ENCODE measurements at places on chromosomes 7 and 10.

DNA sequence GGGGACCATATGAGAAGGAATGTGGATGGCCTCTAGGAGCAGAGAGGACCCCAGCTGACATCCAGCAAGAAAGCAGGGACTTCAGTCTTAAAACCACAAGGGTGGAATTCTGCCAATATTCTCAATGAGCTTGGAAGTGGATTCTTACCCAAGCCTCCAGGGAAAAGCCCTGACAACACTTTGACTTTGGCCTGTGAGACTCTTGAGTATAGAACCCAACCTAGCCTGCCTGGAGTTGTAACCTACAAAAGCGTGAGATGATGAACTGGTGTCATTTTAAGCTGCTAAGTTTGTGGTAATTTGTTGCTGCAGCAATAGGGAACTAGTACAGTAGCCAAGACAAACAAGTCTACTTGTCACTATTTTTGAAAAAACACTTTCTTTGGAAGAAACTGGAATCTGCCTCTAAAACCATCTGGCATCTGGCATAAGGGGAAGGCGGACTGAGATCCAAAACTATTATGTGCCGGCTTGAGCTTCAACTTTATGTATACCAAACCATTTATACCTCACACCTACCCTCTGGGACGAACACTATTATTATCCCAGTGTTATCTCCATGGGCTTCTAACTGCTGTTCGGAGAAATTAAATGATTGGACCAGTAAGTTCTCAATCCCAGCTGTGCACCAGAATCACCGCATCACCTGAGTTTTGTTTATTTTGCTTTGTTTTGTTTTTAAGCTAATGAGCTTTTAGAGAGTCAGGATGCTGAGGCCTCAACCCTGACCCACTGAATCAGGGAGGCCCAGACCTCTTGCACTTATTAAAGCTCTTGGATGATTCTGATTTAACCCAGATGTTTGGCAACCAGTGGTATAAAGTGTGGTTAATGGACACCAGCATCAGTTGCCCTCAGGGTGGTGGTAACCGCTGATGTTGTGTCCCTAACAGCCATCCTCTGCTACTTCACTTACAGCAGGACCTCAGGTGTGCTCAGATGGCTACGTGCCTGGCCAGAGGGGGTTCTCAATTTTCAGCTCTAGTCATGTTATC lies 83.0 kb downstream of the C1GALT1 start:
- no peak for DNase-seq

DNA sequence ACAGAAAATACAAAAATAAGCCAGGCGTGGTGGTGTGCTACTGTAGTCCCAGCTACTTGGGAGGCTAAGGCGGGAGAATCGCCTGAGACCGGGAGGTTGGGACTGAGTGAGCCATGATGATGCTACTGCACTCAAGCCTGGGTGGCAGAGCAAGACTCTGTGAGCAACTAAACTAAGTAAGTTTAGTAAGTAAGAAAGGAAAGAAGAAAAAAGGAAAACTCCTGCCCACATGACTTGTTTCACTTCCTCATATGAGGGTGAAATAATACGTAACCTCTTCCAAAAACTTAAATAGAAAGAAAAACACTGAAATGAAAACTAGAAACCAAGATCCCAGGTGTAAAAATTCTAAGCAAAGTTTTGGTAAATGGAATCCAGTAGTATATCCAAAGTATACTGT lies 79.6 kb downstream of the LARP4B start:
- DNase-seq: no peak

GRCh38 chr7:25238066-25238725 lies 9.9 kb upstream of the NPVF start:
- DNase-seq: no peak

DNA sequence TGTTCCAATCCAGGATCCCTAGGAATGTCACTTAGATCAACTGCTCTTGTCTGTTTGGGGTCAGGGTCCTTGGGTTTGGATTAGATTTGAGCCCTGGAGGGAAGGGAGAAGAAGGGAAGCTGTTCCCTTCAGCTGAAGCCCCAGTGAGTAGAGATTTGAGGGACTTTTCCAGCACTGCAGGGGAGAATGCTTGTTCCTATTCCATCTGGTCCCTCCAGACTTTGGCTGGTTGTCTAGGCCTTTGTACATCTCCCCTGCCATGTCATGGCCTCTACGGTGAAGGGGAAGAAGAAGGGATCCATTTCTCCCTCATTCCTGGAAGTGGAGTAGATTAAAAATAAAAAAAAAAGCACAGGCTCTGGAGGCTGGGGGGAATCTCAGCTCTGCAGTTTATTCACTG lies 11.1 kb downstream of the C10orf62 start:
- no peak for DNase-seq

- no peak for DNase-seq
Observed at GRCh38 chr7:51477323-51477722, 160.7 kb upstream of the COBL start.

GRCh38 chr7:73811760-73812168 lies 19.0 kb upstream of the CLDN4 start:
- no peak for DNase-seq

DNA sequence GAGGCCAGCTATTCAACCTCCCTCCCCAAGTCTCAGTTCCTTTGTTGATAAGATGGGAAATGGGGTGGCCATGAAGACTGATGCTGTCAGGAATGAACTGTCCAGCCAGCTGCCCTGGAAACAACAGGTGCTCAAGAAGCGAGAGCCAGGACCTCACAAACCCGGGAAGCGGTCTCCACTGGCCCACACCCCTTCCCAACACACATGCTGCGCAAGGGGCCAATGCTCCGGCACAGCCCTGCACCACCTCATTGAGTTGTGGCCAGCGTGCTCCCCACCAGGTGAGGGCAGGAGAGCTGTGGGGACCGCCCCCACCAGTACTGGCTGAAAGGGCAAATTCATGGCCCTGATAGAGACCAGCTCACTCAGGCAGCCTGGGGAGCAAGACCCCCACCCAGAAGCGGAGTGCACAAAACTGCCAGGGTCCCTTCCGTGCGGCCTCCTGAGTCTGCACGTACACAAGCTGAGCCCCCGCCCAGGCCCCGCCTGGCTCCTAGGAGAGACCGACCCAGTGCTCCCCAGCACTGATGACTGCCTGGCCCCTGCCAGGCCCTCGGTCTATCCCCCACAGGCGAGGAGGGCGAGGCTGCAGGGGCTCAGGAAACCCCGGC lies 216.6 kb downstream of the MAD1L1 start:
- no peak for DNase-seq

DNA sequence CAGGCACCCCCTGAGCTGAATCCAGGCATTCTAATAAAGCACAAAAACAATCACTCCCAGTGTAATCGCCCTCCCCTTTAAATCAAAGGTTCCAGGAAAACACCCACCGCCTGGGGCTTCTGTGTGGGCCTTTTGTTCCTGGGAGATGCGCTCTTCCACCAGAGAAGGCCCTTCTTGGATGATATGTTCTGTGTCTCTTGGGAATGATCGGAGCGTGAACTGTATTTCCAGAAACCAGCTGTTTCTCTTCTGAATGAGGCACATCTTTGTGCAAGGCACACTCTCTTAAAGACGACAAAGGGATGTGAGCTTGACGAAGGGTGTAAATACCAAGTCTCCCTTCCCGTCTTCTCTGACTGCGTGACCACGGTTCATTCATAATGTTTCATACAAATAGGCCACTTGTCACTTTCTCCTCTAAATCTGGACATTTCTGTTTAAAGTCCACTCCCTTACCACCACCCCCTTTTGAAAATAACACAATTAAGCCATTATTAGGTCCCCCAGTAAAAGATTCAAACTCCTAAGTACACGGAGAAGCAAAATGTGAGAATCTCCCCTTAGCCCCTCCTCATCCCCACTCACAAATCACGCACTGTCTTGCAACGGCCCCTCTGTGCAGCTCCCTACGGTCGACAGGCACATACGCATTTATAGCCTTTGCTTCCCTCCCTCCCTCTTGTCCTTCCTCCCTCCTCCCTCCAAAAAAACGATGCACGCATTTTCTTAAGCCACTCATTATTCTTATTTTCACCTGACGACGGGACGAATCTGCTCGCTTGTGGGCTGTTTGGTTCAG lies 45.6 kb upstream of the ENO4 start:
- DNase-seq: no peak

DNA sequence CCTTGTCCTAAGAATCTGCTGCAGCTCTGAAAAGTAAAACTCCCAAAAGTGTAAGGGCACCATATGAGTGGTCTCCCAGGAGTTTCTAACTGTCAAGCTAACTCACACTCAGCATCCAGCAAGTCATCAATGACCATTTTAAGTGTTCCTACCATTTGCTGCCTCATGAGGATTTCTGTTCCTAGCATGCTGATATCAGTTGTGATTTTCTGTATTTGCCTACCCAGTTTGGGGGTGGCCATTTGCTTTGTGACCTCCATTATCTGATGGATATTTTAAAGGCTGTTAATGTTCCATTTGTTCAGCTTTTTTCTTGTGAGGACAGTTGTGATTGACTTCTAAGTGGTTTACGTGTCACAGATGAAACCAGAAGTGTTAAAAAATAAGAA lies 2.9 kb downstream of the FAM24B start:
- DNase-seq: no peak

GRCh38 chr10:78913219-78914059 lies 155.3 kb upstream of the ZMIZ1 start:
- no peak for DNase-seq

Data from GOT3 (cell line).